ENCODE measurements at places on chromosomes 7 and 10. TPM values are rescaled to one million over a fixed set of nuclear protein-coding genes. Genes with fewer than 3 reads are reported as not detected.

The AKR1E2 gene
- 9.8 TPM for total RNA-seq

The CYP3A5 gene
- total RNA-seq, result not detected

The C7orf33 gene
- not detected for total RNA-seq

The TMEM229A gene
- total RNA-seq, result not detected
